GM20000 (cell line): ENCODE measurements at places on chromosomes 2 and 18.

DNA sequence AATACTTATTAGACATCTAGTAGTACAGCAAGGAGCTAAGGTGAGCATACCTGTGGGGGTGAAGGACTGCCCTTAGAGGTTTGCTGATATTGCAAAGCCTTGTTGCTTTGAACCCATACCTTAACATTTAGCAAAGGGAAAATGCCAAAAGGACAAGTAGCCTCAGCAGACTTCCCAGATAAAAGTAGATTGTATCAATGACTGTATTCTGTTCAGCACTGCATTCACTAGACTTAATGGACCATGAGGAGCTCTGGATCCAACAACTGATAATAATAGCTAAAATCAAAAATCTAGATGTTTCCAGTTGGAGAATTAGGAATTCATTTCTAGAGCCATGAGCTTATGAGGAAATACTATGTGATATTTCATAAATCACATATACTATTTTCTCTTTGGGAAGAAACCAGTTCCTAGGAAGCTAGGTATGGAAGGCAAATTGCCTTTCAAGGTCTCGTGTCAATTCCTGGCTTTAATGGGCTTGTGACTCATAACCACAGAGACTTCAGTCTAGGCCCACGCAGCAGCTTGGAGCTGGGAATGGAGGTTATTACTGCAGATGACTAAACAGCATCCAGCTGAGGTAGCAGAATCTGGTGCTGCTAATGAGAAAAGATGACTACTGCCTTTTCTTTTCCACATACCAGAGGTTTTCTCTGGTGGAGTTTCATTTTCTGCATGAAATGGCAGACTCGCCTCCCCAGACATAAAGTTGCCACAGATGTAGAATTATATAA is 191.2 kb upstream of the NABP1 start:
- no peak for DNase-seq

DNA sequence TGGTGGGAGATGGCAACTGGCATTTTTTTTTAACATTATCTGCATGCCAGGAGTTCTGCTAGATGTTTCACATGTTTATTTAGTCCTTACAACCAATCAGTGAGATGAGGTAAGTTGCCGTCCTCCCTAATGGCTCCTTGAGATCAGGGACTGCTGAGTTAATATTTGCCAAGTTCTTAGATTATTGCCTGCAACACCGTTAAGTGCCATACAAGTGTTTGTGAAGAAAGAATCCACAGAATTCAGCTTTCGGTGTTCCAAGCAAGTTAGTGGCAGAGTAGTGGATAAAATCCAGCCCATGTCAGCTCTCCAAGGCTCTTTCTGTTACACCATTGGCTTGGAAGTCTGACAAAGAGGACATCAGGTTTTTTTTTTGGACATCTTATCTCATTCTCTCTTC is 95.9 kb downstream of the C1QL2 start:
- no peak for DNase-seq

- DNase-seq: no peak
Measured at GRCh38 chr2:56464613-56465012, 280.8 kb downstream of the CCDC85A start.

DNA sequence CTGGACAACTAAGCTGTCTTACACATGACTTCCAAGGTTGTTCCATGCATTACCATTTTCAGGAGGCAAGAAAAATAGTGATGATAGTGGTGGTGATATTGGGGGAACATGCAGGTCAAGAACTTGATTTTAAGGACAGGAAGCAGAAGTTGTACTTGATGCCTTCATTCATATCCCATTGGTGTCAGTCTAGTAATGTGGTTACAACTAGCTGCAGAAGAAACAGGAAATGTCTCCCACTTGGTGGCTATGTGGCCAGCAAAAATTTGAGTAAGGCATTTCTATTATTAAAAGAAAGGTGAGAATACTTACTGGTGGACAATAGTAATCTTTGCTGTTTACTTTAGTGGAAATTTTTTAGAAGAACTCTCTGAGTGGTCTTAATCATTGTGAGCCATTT is 103.4 kb downstream of the ALMS1 start:
- DNase-seq: peak; percentile 36

GRCh38 chr2:16031848-16032159 is 91.5 kb downstream of the MYCN start:
- DNase-seq: no peak

DNA sequence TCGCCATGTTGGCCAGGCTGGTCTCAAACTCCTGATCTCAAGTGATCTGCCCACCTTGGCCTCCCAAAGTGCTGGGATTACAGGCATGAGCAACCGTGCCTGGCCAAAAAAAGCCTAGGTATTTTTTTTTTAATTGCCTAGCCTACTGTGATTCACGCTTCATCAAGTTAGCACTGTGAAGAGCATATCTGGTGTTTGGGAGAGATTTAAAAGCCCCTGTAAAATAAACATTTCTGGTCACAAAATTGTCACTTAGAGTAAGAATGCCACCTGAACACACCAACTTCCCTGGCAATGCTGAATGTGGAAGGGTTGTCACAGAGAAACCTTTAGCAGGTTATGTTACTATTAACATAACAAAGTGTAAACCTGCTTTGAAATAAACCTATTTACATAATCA is 39.7 kb upstream of the CHAC2 start:
- DNase-seq: no peak

DNA sequence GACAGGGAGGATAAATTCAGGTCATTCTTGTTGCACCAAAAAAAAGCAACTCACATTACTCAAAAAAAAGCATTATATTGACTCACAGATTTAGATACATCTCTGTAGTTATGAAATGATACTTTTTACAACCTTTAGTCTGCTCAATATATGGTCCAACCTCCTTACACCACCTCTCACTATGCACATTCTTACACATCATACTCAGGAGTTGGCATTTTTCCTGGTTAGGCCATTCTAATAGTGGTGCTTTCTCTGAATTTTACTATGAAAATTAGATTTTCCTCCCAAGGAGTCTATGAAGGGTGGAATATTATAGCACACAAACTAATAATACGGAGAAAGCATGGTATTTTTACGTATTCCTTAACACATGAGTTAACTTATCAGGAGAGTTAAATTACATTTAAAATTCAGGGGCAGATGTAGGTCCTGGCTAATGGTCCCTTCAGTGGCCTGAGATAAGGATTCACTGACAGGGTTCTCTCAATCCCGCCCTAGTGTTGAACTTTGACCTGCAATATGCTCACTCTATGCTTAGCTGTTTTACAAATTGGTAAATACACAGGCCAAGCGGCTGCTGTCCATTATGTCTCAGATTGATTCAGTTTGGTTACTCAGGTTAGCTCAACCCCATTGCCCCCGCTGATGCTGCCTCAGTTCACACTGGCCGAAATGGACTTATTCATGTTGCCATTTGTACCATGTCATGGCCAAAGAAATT is 153.6 kb downstream of the NCKAP5 start:
- DNase-seq: no peak

GRCh38 chr2:206267567-206267966 is 6.9 kb upstream of the ZDBF2 start:
- DNase-seq: no peak

DNA sequence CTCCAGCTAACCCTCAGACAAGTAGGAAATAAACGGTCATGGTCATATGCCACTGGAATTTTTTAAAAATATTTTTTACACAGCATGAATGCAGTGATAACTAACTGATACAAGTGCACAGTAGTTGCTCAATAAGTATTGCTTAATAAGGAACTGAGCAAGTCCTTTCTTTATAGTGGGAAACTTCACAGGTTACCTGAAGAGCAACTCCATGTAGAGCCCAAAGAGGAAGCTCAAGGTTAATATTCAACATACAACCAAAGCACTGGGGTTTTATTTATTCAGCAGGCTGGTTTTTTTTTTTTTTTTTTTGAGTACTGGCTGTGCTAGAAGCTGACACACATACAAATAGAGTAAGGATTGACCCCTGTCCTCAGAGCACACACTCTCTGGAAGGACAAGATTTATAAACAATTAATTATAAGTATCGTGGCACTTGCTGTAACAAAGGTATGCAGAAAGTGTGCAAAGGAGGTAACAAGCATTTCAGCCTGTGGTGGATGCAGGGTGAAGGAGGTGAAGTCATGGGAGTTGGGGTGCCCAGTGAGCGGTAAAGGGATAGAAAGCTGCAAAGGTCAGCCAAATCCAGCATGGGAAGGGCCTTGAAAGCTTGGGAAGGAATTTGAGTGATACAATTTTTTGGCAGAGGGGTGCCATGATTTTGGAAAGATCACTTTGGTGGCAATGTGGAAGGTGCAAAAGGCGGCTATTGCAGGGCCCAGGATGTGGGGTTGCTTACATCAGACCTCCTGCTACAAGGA is 52.7 kb downstream of the ATOH8 start:
- DNase-seq: no peak

- DNase-seq: peak; percentile 4
Measured at GRCh38 chr2:49770919-49771318, 616.6 kb upstream of the FSHR start.

DNA sequence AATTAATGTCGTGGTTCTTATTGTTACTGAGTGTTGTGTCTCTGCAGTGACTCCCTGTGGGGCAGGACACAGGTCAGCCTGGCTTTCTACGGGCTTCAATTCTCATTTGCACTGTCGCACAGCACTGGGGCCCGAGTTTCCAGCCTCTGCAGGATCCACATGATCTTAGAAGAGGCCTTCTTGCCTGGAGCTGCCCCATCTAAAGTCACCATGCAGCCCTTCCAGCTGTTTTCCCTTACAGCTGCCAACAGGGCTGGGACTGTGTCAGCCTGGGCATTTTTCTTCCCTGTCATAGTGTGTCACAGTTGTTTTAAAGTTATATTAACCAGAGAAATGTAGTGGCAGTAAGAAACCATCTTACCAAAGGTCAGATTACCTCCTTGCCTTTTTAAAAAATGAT is 27.0 kb downstream of the FHL2 start:
- no peak for DNase-seq

DNA sequence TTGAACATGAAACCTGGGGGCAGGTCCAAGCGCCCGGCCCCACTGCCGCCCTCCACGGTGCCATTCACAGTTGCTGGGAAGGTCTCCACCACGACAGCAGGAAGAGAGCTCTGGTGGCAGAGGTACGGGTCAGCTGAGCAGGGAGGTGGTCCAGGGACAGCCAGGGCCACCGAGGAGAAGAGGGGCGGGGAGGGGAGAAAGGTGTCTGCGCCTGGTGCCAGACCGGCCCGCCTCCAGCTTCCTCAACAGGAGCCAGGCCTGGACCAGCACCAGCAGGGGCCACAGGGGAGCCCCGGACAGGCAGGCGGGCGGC is 56.2 kb downstream of the BIN1 start:
- no peak for DNase-seq

- no peak for DNase-seq
Measured at GRCh38 chr2:241255542-241256167, 59.8 kb downstream of the HDLBP start.

DNA sequence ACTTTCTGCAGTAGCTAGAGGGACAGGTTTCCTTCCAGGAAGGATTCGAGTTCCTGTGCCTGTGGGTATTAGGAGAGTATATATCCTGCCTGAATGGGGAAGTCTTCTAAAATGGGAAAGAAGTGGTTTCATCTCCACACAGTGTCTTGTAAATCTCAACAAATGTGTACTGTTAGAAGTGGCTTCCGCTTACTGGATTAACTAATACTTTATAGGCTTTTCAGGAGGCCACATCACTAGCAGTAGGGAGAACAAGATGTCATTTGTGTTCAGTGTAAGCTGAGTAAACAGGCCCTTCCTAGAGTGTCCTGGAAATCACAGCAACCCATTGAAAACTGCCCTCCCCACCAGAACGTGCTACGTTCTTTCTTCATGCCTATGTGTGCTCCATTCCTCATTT is 12.5 kb upstream of the POLR1B start:
- no peak for DNase-seq

GRCh38 chr18:42201137-42201536 is 246.1 kb downstream of the PIK3C3 start:
- no peak for DNase-seq
